Fibroblast of villous mesenchyme (primary cell): ENCODE measurements at places on chromosomes 6 and 20. TPM values are rescaled to one million over a fixed set of nuclear protein-coding genes. Genes with fewer than 3 reads are reported as not detected.

GRCh38 chr6:3019065-3019464 is 19.4 kb downstream of the NQO2 start:
- no peak for DNase-seq

- DNase-seq, result no peak
Observed at GRCh38 chr6:40456390-40457013, 130.7 kb downstream of the LRFN2 start.

DNA sequence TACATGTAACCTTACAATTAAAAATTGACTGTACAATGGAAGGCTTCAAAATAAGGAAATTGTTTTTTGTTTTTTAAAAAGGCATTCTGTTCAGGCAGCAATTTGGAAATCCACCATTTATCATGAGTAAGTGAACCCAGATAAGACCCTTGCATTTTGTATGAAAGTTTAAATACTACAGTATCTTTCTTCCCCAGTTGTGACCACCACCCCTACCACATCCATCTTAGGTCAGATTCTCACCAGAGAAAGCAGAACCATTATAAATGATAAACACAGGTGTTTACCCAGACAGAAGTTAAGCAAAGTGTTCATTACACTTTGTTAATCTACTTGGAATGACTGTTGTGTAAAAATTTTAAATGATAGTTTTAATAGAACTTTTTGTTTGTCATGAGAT is 20.2 kb downstream of the SENP6 start:
- DNase-seq, result no peak

- DNase-seq, result no peak
Observed at GRCh38 chr20:17298171-17298570, 71.3 kb downstream of the PCSK2 start.

- peak; percentile 93 for DNase-seq
Observed at GRCh38 chr20:20010639-20011500, 6.3 kb upstream of the NAA20 start.

- DNase-seq, result no peak
Observed at GRCh38 chr6:164167873-164168405, 753.4 kb downstream of the QKI start.

- DNase-seq, result no peak
Observed at GRCh38 chr20:50425076-50425475, 85.1 kb upstream of the PTPN1 start.

- peak; percentile 10 for DNase-seq
Observed at GRCh38 chr20:14989535-14990290, 652.3 kb upstream of the FLRT3 start.

GRCh38 chr6:1554141-1554475 is 55.6 kb upstream of the FOXC1 start:
- DNase-seq, result no peak

DNA sequence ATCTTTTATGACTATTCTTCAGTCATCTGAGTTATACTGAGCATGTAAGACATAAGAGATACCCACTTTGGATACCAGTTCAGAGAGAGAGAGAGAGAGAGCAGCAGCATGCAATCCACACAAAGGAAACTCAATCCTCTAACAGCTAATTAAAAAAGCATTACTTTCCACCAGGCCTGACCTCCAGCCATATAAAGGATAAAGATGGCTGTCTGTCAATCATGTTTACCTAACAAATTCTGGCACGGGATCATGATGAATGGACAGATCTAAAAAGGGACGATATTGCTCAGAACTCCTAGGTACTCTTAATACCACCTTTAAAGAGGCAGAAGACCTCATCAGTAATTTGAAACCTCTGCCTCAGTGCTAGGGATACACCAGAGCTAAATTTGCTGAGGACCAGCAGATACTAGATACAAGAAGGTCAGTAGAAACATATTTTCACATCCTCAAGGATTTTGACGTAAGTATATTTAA is 159.2 kb downstream of the RPS12 start:
- DNase-seq, result no peak

The POM121L2 gene
- not detected in 2 replicates for total RNA-seq

The SPEF1 gene
- total RNA-seq, result under 0.01 and 0.32 TPM in 2 replicates

The APOM gene
- 0.43 and 0.97 TPM in 2 replicates for total RNA-seq

The FHL5 gene
- not detected in 2 replicates for total RNA-seq

The NKX2-2 gene
- not detected in 2 replicates for total RNA-seq

The DEFB129 gene
- total RNA-seq, result not detected in 2 replicates
